CD4-positive, alpha-beta T cell treated with Interleukin-2 at 100 ng/mL for 4 hours (primary cell): ENCODE measurements at places on chromosomes 2 and 18.

DNA sequence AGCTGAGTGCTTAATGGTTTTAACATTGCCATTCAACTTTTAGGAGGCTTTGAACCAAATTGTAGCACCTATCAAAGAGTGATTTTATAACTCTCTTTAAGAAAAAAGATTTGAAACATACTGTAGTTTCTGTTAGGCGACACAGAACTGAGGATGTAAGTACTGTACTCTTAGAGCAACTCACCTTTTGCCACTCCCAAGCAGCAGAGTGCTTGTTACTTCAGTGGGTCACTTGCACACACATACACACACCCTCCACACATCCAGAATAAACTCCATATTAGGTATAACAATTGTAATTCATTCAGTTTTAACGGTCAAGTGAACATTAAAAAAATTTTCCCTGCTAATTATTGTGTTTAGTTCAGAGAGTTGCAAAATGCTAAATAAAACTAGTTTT is 118.3 kb downstream of the CAMKMT start:
- DNase-seq = no peak

DNA sequence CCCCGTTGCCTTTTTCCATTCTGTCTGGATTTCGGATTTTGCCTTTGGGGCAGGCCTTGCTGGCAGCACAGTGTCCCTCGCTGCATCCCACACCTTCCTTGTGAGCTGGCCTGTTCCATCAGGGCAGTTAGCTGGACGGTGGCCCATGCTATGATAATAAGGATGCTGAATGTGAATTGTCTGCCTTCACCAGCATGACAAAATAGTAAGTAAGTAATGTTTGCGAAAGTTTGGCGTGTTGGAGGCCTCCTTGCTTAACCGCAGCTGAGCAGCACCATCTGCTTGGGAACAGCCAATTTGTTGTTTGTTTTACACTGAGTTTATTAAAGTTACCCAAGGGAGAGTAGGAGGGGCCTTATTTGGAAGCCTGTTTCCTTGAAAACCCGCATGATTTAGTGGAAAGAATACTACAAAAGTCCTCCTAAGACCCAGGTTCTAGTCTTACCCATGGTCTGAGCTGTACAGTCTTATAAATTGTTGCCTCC is 469.7 kb upstream of the FANCL start:
- DNase-seq = no peak

GRCh38 chr2:23381084-23381483 is 3.9 kb upstream of the KLHL29 start:
- DNase-seq = peak; percentile 26

DNA sequence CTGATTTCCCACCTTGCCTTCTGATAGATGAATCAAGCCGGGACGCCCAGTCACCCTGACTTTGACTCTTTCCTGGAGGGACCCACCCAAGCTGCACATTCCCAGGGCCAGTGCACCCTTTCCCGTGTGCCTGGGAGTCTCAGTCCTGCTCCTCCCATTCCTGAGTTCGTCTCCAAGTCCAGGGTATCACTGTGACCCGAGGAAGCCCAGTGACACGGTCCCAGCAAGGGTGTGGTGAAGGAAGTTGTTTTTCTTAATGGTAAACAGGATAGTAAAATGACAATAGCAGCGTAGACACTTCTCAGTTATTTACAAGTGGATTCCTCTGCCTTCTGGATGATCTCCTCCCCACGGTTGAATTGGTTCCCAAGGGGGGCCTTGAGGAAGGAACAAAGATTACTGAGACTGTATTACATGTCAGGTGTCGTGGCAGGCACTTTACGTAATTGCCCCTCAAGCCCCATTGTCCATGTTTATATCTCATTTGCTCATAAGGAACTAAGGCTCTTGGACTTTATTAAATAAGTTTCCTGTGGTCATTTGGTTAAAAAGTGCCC is 123.3 kb downstream of the PRKCE start:
- DNase-seq = no peak

- DNase-seq = no peak
Observed at GRCh38 chr2:232351686-232352510, 26.7 kb upstream of the ALPP start.

GRCh38 chr2:230181195-230181594 is 38.6 kb downstream of the SP110 start:
- DNase-seq = no peak

DNA sequence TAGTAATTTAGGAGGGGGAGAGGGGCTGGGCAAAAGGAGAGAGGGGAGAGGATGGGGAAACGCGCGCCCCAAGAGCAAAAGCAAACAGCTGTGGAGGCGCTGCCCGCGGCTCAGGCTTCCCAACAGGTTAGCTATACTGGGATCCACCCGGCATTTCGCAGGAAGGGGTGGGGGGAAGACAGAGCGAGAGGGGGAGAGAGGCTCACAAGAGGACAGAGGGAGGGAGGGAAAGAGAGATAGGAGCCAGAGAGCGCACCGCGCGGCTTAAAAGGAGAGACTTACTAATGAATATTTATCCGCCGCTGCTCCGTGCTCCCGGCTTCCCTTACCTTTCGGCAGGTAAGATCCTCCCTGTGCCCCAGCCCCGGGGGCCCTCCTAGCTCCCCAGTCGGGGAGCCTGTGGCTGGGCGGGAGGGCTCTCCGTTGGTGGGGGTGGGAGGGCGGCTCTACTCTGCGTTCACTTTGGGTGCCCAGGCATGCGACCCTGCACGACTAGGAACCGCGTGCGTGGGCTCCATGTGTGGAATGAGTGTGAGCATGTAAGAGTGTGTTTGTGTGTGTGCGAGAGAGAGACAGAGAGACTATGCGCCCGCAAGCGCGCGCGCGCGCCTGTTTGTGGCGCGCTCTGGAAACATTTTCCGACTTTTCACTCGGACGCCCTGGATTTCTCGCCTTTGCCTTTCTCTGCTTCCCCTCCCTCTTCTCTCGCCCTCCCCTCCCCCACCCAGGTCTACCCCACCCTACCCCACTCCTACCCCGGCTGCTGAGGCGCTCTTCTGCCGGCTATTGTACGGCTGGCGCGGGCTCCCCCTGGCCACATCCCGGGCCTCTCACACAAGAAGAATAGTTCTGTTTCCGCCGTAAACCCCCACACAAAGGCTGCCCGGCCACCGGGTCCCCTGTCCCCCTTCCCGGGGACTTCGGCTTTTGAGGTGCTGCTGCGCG is 7.2 kb upstream of the SIX3 start:
- DNase-seq = no peak

GRCh38 chr2:232773815-232774214 is 2.5 kb downstream of the KCNJ13 start:
- no peak for DNase-seq

DNA sequence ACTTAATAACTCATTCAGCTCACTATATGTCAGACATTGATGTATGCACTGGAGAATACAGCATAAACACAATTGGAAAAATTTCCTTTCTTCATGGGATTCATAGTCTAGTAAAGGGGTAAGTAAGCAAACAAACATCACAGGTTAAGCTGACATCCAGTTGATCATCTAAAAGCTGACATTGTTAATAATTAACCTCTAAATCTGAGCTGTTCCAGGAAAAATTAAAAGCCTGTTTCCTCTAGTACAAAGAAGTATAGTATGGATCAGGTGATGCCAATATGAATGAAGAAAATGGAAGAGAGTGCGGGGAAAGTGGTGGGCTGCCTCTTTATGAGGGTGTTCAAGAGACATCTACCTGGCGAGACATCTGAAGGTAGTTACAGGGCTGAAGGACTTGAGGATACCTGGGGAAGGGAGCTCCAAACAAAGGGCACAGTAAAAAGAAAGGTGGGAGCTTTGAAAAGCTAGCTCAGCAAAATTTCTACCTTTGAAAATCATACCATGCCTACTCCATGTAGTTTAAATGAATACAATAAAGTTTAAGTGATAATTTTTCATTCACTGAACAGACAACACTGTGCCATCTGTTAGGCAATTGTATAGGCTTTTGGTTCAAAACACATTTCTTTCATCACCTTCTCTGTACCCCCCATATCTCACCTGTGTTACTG is 619.3 kb downstream of the TRIB2 start:
- no peak for DNase-seq

DNA sequence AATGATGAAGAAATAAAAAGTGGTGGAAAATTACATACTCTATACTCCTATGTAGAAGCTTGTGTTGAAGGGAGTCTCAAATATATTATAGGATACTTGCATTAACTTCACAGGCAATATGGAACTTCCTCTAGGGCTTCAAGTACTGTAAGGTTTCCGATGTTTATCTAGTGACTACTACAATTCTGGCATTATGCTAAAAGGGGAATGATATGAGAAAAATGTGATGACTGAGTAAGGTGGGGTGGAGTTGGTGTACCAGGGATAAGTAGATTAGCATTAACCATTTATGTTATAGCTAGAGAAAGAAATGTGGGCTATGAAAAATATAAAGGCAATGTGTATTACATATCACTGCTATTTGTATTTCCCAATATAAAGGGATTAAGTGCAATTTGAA is 229.5 kb downstream of the DCC start:
- no peak for DNase-seq

GRCh38 chr18:69795791-69796190 is 151.9 kb downstream of the CD226 start:
- DNase-seq = no peak

DNA sequence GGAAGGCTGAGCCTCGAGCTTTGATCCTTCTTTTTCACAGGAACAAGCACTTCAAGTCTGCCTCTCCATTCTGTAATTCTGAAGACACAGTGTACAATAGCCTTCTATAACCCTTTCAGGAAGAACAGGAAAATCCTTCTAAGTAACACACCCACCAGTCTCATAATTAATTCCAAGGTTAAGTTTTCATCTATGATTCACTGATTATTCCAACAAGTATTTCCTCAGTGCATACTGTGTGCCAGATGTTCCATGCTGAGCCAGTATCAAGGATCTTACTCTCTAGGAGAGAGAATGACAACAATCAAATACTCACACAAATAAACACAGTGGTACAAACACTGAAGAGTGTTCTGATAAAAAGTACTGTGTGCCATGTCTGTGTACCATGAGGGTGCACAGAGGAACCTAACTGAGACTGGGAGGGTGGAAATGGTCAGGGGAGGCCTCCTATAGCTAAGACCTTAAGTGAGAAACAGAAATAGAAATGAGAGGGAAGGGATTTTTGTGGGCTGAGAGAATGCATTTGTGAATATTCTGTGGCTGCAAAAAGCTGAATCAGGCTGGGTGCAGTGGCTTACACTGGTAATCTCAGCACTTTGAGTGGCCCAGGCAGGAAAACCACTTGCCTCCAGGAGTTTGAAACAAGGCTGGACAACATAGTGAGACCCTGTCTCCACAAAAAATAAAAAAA is 7.3 kb upstream of the MTLN start:
- no peak for DNase-seq

DNA sequence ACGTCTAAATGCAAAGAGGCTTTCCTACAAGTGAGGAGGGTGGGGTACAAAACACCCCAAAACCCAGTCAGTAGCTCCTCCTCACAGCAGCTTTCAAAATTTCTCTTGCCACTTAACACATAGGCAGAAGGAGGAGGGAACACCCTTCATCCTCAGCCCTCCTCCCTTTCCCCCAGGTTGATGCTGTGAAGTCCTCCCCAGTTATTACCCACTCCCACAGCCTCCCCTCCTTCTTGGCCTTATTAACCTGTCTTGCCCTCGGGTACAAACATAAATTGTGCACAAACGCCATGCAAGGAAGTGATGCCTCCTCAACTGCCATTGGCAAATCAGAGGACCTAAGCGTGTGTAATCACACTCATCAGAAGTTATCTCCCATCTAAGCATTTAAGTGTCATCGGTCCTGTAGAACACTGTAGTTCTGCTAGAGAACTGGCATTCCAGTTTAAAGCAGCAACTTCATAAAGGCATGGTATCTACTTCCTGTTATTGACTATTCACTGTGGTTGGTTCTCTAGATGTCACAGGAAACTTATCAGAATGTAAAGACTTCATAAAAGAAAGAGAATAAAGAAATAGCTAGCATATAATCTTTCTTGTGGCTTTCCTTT is at the start of gene DSC1:
Gene DSC1, minus strand, starts transcription at position 32 of the 611 bp plus-strand sequence. CDS start 262 bp downstream, outside the sequence.
- DNase-seq = no peak

DNA sequence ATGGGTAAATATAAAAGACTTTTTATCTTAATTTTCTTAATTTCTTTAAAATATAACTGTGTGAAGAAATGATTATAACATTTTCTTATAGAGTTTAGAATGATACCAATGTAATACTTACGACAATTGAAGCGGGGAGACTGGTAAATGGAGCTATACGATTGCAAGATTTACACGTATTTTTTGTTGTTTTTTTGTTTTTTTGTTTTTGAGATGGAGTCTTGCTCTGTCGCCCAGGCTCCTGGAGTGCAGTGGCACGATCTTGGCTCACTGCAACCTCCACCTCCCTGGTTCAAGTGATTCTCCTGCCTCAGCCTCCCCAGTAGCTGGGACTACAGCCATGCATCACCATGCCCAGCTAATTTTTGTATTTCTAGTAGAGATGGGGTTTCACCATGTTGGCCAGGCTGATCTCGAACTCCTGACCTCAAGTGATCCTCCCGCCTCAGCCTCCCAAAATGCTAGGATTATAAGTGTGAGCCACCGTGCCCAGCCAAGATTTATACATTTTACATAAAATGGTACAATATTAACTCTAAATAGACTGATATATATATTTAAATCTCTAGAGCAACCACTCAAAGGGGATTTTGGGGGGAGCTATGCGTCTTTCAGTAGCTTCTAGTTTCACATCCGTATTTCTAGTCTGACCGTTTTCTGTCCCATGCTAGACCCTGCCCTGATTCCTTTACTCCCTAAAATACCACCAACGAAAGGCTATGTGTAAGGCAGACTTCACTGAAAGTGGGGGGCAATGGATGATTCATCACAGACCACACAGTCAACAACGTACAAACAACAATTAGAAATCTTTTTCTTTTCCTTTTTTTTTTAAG is 28.2 kb upstream of the ATG16L1 start:
- no peak for DNase-seq

- DNase-seq = no peak
Observed at GRCh38 chr2:22329211-22330154, 1055.5 kb upstream of the KLHL29 start.

DNA sequence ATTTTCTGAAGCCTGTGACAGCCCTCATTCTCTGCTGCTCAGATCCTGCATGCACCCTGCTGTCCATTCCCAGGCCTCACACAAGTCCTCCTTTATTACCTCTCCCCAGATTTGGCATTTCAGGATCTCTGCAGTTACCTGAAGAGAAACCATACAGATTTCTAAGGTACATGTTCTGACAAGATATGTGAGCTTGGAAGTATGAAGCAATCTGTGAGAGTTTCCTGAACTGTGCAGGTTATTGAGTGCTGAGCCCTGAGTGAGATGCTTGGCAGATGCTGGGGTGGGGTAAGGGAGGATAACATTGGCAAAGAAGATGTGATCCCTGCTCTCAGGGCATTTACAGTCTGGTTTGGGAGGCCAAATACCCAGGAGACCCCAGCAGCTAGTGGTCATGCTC is 122.1 kb upstream of the STPG4 start:
- no peak for DNase-seq
